AG20443 (cell line): ENCODE measurements at places on chromosomes 3 and 15.

DNA sequence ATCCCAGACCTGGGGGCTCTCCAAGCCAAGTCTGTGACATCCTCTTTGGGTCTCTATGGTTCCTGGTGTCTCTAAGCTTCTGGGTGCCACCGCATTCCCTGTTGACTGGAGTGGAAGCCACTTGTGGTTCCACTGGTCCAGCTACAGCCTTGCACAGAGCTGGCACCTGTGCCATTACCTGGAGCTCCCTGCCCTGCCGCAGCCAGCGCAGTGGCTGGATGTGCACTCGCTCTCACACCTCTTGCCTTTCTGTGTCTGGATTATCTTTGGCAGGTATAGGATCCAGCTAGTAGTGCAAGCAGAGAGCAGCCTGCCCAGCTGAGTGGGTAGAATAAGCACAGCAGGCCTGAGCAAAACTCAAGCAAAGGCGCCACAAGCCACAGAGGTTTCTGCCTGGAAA lies 1635.5 kb downstream of the OTOL1 start:
- no peak for DNase-seq

- no peak for DNase-seq
Observed at GRCh38 chr3:16707260-16707659, 102.0 kb upstream of the DAZL start.

- peak; percentile 38 for DNase-seq
Observed at GRCh38 chr15:71610728-71611552, 199.4 kb upstream of the NR2E3 start.

- no peak for DNase-seq
Observed at GRCh38 chr3:129890125-129890524, 3.4 kb downstream of the TMCC1 start.

GRCh38 chr3:143145906-143146305 lies 26.3 kb downstream of the CHST2 start:
- DNase-seq: no peak

DNA sequence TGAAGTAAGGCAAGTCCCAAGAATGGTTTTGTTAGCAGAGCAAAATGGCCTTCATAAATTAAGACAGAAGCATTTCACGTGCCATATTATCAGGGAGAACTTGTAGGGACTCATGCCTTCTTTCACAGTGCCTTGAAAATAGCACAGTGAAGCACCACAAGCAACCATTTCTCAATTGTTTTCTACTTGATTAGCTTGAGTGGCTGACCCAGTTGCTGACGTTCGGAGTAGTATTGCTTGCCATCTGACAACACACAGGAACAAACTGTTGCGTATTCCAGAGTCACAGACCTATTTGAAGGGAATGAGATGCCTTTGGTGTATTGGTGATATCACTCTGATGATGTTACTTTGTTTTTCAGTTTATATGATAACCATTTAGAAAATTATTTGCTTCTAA lies 3.0 kb upstream of the C3orf52 start:
- DNase-seq: no peak

DNA sequence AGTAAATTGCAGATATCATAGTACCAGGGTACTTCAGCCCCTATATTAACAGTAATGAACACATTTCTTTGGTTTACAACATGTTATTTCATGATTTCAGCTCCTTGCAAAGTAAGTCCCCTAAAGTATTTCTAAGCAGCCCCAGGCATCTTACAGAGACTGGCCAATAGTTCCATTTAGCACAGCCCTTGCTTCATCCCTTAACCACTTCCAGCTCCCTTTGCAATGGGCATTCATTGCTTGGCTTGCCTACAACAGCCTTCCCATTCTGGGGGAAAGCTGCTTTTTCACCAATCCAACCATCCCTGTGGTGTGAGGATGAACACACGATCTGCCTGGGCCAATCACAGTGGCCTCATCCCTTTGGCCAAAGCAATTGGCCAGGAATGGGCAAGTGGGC lies 67.2 kb upstream of the XCR1 start:
- DNase-seq: no peak

- DNase-seq: no peak
Observed at GRCh38 chr15:77901251-77901881, 176.1 kb downstream of the TBC1D2B start.

GRCh38 chr15:51782357-51782896 lies 31.0 kb downstream of the TMOD2 start:
- DNase-seq: no peak

DNA sequence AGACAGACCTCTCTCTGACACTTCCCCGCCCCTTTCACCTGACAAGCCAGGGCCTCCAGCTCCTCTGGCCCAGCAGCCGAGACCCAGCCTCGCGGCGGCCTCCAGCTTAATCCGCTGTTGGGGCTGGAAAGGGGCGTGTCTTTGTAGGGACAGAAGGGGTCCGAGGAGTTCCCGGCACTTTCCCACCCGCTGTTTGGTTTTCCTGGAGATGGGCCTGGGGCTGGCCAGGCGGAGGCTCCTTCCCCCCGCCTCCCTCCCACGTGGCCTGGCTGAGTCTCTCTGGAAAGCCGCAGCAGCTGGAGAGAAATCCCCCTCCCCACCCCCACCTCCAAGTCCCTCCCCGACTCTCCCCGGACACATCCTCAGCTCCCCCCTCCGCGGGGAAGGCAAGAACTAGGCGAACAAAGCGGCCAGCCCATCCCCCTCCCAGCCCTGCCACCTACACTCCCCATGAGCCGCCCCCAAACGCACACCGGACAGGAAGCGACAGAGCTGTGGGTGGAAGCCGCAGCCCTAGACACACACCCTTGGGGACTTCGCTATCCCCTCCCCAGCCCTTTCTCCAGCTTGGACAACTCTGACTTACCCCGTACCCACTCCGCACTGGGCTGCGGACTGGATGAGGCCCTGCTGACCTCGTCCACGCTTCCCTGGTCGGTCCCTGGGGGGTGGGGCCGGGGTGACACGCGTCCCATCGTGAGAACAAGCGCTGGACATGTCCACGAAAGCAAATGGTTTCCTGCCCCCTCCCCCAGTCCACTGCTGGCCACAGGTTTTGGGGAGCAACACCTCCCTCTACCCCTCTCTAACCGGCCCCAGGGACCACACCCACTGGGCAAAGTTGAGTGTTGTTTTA lies 1.2 kb downstream of the IGDCC4 start:
- DNase-seq: peak; percentile 56

DNA sequence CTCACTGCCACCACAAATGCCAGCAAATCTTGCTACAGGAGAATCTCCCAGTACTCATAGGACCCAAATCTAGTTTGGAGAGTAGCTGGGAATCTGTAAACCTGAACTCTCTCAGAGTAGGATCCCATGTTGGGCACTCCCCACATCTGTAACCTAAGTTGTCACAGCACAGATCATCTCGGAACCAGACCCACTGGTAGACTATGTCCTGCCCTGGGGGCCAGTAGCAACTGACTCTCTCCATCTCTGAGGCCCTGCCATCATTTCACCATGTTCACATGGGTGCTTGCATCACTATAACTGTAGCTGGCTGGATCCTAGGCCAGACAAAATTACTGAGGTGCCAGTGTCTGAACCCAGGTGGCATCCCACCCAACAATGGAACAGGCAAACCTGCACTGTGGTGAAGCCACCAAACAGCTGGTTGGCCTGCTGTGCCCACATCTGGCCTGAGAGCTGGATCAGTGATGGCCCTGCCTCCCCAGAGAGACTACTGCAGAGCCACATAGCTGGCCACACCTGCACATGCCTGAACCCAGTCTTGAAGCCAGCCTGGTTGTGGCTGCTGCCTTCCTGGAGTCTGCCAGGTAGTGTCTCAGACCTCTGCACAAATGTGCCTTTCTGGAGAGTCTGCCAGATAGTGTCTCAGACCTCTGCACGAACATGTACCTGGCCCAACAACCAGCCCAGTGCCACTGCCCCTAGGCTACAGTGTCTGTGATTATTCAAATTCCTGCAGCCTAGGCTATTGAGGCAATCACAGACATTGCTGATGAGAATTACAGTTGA lies 82.0 kb downstream of the ISL2 start:
- DNase-seq: no peak

DNA sequence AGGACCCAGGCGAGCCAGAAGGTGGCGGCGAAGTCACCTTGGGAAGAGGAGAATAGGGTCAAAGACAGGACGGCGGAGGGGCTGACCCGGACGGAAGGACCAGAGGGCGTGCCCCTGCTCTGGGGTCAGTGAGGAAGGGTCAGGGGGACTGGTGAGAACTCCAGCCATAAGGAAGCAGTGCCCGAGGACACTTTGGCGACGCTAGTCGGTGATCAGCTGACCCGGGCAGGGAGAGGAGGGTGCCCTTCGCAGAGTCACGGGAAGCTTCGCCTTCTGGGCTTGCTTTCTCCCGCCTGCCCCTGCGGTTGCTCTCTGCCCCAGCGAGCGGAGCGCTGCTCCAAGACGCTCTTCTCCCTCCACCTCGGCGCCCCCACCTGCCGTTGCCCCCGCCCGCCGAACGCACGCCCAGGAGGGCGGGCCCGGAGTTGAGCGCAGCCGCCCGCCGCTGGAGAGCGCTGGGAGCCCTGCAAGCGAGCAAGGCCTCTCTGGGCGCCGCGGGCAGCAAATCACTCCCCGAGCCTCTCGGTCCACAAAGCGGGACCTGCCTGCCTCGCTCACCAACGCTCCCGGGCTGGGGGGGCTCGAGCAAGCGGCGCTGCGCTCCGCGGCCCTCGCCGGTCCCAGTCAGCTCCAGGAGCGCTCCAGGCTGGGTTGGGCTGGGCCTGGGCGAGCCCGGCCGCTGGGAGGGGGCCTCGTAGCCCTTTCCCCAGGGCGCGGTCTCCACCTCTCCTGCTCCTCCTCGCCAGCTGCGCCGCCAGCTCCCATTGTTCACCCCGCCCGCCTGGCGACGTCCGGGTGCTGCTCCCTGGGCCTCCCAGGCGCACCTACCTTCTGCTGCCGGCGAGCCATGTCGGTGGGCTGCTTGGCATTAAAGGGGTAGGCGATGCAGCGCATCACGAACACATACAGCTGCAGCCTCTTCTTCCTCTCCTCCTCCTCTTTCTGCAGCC lies 1.2 kb downstream of the CADPS start:
- DNase-seq: peak; percentile 56

DNA sequence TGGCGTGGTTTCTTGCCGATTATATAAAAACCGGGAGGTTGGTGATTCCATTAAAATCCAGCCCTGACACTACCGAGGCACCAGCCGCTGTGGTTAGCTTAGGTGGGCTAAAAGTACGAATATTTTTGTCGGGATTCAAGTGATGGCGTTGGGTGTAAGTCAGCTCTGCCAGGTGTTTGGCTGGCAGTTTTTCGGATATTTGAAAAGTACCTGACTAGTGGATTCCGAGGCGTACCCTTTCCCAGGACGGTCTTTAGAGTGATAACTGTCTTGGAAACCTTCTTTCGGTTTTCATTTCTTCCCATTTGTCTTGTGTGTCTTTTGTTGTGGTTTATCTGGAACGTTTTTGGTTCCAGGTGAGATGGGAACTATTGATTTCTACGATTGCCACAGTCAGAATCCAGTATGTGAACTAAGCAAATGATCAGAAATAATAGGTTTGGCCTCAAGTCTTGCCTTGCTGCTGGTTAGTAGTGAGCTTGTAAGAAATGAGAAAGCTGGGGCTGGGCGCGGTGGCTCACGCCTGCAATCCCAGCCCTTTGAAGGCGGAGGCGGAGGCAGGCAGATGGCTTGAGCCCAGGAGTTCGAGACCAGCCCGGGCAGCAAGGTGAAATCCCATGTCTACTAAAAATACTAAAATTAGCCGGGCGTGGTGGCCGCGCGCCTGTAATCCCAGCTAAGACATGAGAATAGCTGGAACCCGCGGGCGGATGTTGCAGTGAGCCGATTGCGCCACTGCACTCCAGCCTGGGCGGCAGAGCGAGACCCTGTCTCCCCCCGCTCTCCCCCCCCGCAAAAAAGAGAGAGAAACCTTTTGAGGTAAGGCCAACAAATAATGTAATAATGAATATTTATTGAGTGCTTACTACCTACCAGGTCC lies 1.4 kb downstream of the FYTTD1 start:
- DNase-seq: peak; percentile 33

- peak; percentile 6 for DNase-seq
Observed at GRCh38 chr3:174215456-174215855, 643.7 kb upstream of the NAALADL2 start.

DNA sequence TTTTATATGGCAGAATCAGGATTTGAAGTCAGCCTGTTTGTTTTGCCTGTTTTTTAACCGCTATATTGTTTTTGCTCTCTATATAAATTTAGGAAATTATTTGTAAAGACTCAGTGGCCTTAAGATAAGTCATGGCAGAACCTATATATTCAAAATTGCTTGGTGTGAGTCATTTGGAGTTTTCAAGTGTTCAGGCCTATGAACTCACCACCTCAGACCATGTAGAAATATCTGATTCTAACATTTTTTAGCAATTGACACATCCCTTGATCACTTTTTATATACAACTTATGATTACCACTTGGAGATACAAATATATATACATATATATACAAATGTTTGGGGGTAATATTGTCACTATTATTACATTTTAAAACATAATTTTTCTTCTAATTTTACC lies 95.7 kb downstream of the VGLL3 start:
- no peak for DNase-seq

DNA sequence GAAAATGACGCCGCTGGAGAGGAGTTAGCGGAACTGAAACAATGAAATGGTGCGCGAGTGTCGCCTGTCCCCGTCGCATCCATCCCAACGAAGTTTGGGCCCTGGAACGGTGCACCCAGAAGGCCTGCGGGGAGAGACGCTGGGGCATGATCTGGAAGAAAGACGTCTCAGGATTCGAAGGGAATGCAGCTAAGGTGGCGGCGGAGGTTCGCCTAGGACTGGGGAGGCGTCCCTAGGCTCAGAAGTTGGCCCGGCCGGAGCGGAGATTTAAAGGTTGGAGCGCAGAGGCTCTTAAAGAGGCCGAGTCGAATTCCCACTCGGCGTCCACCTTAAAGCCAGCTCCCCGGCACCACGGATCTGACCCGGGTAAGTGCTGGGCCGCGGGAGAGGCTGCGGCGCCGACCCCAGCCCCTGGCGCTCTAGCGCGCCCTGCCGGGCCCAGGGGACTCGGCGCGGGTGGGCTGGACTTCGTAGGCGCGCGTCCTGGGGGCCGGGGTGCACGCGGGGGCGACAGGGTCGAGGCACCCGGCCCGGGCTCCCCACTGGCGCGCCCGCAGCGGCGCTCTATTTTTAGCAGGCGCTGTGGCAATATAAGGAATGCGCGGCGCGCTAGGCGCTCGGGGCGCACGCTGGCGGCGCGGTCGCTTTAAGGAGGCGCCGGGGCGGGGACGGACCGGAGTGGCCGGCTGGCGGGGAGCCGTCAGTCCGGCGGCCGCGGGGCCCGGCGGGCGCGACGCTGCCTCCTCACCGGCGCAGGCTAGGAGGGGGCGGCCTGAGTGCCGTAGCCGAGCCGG lies at the start of gene MRAS:
Gene MRAS (plus strand): TSS at position 620 of the 794 bp plus-strand sequence. CDS start 24,305 bp downstream, outside the sequence.
- peak; percentile 92 for DNase-seq

DNA sequence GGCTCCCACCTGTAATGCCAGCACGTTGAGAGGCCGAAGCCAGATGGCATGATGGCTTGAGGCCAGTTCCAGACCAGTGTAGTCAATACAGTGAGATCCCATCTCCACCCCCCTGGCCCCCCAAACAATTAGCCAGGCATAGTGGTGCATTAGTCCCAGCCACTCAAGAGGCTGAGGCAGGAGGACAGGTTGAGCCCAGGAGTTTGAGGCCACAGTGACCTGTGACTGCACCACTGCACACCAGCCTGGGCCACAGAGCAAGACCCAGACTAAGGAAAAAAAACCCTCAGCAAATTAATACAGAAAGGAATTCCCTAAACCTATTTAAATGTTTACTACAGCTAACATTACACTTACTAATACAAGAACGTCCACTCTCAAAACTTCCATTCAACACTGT lies 424.6 kb downstream of the SHQ1 start:
- no peak for DNase-seq

- DNase-seq: no peak
Observed at GRCh38 chr15:73394782-73395181, 26.0 kb upstream of the HCN4 start.

- DNase-seq: no peak
Observed at GRCh38 chr15:85495096-85495495, 114.7 kb downstream of the AKAP13 start.
